Stimulated activated CD4-positive, alpha-beta T cell treated with anti-CD3 and anti-CD28 coated beads, TNF-alpha, amount 100 ng/mL, for 1 hour (primary cell): ENCODE measurements at places on chromosomes 6 and 20.

- no peak for DNase-seq
Observed at GRCh38 chr20:35104685-35105295, 12.2 kb upstream of the TRPC4AP start.

GRCh38 chr6:782141-782540 is 89.2 kb upstream of the EXOC2 start:
- no peak for DNase-seq

DNA sequence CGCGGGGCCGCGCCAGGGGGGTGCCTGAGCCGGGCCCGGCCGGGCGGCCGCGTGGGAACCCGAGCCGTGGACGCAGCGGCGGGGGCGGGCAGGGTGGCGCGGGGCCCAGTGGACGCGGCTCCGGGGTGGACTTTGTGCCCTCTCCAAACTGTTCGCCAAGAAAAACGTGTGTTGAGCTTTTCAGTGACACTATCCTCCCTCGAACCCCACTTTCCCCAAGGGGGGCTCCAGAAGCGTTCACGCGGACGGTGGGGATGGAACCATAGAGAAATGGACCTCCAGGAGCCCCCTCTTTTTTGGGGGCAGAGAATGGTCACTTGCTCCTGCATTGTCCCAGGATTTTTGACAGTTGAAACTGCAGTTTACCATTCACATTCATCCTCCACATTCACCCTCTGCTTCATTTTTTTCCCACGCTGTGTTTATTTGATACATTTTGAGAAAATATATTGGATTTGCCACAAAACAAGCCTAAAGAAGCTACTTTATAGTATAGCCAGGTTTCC is 2.9 kb upstream of the HIVEP1 start:
- no peak for DNase-seq

DNA sequence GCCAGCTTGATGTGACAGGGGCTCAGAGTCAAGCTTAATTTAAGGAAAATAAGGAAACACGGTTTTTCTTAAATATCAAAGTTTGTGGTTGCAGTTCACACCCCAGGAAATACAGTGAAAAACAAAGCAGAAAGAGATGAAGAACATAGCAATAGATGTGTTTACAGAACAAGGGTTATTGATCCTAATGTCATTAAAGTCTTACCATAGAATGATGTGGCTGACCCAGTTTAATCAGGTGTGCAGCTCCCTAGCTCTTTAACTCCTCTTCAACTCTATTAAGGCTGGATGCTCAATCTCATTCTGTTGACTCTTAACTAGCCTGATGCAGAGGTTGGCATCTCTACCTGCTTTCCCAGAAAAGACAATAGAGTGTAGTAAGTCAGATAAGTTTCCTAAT is 7.5 kb upstream of the GTF3C6 start:
- DNase-seq = no peak

- DNase-seq = no peak
Observed at GRCh38 chr6:166905505-166906134, 50.7 kb downstream of the RNASET2 start.

GRCh38 chr20:46362921-46363867 is 43.2 kb downstream of the ELMO2 start:
- no peak for DNase-seq

GRCh38 chr6:128246472-128247260 is 273.7 kb downstream of the PTPRK start:
- no peak for DNase-seq

DNA sequence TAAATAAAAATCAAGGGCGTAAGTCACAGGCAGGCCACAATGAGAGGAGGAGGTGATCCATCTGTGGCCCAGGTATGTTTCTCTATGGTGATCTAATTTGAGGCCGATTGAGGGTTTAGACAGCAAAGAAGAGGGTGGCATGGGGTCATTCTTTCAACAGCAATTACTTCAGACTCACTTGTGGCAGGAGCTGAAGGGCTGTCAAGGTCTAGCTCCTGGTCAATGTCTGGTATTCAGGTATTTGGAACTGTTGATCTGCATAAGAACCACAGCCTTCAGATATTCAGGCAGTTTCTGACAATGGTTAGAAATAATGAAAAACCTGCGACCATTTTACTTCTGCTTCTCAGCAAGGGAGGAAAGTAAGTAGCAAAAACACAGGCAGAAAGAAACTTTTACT is 259.6 kb downstream of the FOXC1 start:
- DNase-seq = no peak

- no peak for DNase-seq
Observed at GRCh38 chr6:139367810-139368351, 6.6 kb downstream of the CITED2 start.

- DNase-seq = no peak
Observed at GRCh38 chr20:34907616-34908469, 31.4 kb downstream of the ACSS2 start.

- no peak for DNase-seq
Observed at GRCh38 chr20:13173201-13173600, 47.9 kb upstream of the ISM1 start.

GRCh38 chr20:6686171-6686570 is 81.3 kb upstream of the BMP2 start:
- DNase-seq = no peak

GRCh38 chr20:5848711-5849505 is 98.7 kb downstream of the SHLD1 start:
- DNase-seq = no peak

DNA sequence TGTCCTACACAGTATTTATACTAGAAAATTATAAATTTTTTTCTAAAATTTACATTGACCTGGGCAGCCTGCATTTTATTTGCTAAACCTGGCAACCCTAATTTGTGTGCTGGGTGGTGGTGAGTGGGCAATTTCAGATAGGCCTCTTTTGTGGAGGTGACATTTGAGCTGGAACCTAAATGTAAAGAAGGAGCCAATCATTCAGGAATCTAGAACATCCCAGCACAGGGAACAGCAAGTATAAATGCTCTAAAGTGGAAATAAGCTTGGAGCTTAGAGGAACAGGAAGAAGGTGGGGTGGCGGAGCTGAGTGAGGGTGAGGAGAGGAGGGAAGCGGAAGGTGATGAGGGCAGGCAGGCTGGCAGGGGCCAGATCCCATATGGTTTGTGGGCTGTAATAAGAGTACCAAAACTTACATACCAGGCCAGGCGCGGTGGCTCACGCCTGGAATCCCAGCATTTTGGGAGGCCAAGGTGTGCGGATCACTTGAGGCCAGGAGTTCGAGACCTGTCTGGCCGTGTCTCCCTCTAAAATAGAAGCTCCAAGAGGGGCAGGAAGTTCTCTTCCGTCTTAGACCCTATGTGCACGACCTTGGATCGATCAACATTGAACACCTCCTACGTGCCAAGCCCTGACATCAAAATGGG is 549 bp upstream of the CSE1L start:
- DNase-seq = no peak

DNA sequence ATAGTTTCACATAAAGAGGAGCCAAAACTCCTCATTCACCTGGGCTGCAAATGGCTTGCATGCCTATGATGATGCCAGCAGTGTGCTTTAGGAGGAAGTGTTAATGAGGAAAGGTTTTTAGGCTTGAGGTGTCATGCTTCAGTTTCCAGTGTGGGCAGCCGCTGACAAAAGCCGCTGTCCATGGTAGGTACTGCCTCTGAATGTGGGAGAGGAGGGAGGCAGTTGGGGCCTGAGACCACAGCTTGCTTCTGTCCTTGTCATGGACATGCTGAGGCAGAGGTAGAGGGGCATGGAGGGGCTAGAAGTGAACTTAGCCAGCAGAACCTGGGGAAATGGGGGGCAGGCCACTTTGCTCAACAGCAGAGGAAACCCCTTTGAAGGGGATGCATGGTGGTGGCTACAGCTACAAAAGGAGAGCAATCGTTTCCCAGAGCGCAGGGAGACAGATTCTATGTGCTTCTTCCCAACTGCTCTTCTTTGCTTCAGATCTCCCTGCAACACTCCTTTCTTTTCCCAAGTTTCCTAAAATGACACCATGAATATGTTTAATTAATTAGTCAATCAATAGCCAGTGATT is 372.1 kb upstream of the CNR1 start:
- DNase-seq = no peak

GRCh38 chr6:56708810-56709597 is 66.3 kb upstream of the DST start:
- no peak for DNase-seq

DNA sequence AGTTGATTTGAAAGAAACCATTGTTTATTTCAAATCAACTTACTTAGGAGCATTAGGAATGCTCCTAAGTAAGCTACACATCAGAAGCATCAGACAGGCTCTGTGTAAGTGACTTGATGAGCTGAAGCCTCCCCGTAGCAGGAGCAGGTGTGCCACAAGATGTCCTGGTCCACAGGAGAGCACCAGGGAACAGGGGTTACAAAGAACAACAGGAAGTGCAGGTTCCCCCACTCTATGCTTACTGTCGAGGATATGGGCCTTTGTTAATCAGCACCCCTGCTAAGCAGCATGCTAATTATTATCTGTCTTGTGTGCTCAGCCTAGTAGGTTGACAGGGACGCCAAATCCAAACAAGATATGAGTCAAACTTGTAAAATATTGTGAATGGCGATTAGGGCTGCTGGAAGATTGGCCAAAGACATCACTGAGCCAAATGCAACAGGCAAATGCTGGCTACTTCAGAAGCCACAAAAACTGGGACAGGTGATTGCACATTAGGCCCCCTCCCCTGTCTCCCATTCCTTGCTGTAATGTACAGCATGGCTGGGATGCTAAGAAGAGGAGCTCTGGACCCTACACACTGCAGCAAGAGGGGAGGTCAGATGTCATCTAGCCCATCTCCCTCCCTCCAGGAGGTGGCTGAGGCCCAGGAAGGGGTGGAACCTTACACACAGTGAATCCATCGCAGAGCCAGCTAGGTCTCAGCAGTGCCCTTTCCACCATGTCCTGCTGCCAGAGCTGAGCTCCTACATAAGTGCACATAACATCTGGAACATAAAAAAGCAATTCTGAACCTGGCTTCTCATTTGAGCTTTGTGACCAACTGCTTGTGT is 939 bp downstream of the TGM3 start:
- DNase-seq = no peak

- DNase-seq = no peak
Observed at GRCh38 chr20:1034415-1034789, 32.3 kb upstream of the RSPO4 start.

DNA sequence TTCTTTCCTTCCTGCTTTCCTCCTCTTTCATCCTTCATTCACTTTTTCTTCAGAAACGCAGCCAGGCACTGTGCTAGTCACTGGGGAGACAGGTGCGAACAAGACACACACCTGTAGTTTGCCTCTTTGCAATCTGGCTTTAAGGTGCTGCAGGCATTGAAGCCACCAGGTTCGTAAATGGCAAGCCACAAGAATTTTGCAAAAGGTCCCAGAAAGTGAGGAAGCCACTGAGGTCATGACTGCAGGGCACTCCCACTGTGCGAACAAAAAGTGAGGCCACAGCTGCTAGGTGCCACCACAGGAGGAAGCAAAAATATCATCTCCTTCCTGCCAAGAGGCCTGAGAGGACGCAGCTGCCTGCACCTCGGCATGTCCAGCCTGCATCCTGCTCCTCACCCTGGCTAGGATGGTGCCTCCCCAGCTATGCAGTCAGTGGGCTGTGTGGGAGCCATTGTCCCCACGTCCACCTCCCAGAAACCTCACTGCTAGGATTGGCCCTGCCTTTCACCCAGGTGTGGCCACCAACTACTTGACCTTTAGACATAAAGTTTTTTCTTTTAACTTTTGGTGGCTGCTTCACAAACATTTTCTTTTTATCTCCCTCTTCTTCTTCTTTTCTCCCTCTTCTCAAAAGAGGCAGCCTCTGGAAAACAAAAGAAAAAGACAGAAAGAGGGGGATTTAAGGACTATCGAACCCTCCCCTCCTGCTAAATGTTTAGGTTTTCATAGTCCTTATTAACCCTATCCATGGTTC is 230.8 kb downstream of the BCAS1 start:
- DNase-seq = no peak

GRCh38 chr6:149985481-149985937 is 21.8 kb downstream of the ULBP1 start:
- DNase-seq = no peak

- no peak for DNase-seq
Observed at GRCh38 chr6:129759796-129760605, 50.0 kb upstream of the ARHGAP18 start.

- no peak for DNase-seq
Observed at GRCh38 chr20:55342822-55343221, 662.5 kb downstream of the CBLN4 start.

- no peak for DNase-seq
Observed at GRCh38 chr6:7236306-7237209, 76.4 kb downstream of the SSR1 start.

DNA sequence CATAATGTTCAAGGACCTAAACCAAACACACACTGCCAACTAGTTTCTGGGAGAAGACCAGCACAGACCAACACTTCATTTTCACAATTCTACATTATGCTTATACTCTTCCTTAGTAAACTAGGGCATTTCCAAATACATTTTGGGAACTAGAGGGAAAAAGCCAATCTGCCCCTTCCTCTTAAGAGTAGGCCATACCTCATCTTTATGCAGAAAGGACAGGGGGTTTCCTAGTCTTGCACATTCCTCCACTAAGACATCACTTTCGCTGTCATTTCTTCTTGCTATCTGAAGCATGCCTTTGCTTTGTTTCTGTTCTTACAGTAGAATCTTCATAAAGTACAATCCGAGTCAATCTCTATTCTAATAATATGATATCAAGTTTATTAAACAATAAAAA is 105.7 kb downstream of the SMLR1 start:
- no peak for DNase-seq

DNA sequence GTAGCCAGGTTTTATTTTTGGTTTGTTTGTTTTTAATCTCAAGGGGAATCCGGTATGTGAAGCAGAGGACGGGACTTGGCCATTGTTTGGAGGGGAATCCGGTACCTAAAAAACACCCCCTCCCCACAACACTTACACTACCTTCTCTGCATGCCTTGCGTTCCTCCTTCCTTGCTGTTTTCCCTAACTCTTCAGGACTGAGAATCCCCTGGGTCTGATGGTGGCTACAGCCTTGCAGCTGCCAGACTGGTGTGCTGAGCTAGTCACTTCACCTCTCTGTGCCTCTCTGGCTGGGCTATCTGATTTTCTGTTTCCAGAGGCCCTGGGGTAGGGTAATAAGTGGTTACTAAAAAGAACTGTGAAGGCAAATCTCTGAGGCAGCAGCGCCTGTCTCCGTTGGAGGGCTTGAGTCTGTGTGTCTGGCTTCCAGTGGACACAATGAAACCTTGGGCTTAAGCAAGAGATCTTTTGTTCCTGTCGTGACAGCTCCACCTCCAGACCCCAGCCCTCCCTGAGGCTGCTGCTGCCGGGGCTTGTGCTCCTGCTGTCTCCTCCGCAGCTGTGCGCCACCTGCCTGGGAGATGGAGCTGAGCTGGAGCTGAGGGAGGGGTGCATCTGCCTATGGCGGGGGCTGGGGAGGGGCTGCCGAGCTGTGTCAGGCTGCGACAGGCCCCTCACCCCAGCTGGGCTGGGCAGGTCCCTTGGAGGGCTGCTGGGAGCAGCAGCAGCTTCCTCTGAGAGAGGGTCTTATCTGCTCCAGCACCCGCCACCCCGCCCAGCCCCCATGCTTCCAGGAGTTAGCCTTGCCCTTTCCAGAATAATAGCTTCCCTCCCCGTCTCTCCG is 65.8 kb upstream of the CCDC167 start:
- DNase-seq = no peak
